ENCODE measurements at places on chromosomes 2 and 18. TPM values are rescaled to one million over a fixed set of nuclear protein-coding genes. Genes with fewer than 3 reads are reported as not detected.

DUSP19 gene
- 1.9 TPM for total RNA-seq

ACMSD gene
- total RNA-seq: not detected

RNU2-63P gene
- total RNA-seq: not detected

PGAP1 gene
- total RNA-seq: 41.2 TPM

TMEM200C gene
- total RNA-seq: 0.13 TPM

NPPC gene
- total RNA-seq: not detected

ABHD1 gene
- not detected for total RNA-seq

MRPS5 gene
- 87.3 TPM for total RNA-seq

C2orf15 gene
- 7.1 TPM for total RNA-seq

NEU2 gene
- not detected for total RNA-seq

COLEC12 gene
- total RNA-seq: 4.4 TPM

LYG2 gene
- not detected for total RNA-seq

CIB4 gene
- not detected for total RNA-seq

SGPP2 gene
- total RNA-seq: 50.3 TPM

GKN1 gene
- total RNA-seq: not detected

TXNDC2 gene
- not detected for total RNA-seq

REG1A gene
- total RNA-seq: 1,338 TPM

AKAIN1 gene
- total RNA-seq: not detected

FIGN gene
- total RNA-seq: 1.3 TPM

GREB1 gene
- 0.88 TPM for total RNA-seq

TSPYL6 gene
- not detected for total RNA-seq

SERPINE2 gene
- total RNA-seq: 18.8 TPM

TRPM8 gene
- not detected for total RNA-seq

TTR gene
- total RNA-seq: 2.5 TPM

Measured in Peyer's patch (tissue), 4 donors.